ENCODE measurements at places on chromosomes 12 and 14.
A peak's percentile ranks its signal among the peaks of the same experiment; 100 is the strongest.

GRCh38 chr12:16300122-16300521, 22.6 kb upstream of the SLC15A5 start:
- DNase-seq = no peak

- no peak for DNase-seq
Observed at GRCh38 chr12:2429032-2429431, 365.7 kb upstream of the FKBP4 start.

DNA sequence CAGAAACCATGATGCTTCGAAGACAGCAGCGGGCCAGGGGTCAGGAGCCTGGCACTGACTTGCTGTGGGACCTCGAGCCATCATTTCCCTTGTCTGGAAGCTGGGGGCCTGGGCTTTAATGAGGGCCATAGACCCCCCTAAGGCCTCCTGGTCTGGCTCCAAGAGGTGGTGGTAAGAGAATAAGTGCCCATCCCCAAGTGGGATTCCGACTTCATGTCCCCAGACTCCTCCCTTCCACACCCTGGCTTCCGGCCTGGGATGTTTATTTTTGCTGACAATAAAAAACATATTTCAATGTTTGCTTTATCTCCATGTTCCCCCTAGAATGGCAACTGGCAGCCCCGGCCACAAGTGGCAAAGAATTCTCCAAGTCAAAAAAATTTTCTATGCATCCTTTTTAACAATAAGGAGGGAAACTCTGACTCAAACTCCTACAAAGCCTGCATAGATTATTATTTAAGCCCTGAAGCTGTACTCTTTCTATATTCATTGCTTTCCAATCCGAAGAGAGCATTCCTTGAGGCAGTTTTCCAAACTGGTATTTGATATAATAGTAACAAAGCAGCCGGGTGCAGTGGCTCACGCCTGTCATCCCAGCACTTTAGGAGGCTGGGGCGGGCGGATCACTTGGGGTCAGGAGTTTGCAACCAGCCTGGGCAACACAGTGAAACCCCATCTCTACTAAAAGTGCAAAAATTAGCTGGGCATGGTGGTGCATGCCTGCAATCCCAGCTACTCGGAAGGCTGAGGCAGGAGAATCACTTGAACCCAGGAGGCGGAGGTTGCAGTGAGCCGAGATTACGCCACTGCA, 84.0 kb downstream of the ITPK1 start:
- DNase-seq = no peak

GRCh38 chr14:89624500-89625156, 207.6 kb upstream of the FOXN3 start:
- no peak for DNase-seq

DNA sequence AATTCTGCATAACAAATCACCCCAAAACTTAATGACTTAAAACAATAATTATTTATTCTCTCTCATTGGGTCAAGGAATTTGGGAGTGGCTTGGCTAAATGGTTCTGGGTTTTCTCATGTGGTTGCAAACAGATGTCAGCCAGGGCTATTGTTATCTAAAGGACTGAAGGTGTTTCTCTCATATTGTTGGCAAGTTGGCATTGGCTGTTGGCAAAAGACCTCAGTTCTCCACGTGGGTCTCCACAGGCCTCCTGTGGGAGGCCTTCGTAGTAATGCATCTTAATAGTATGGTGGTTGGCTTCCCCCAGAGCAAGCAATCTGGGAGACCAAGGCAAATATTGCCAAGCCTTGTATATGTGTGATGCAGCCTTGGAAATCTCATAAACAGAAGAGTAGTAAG, 14.4 kb downstream of the GALNT16 start:
- DNase-seq = no peak

DNA sequence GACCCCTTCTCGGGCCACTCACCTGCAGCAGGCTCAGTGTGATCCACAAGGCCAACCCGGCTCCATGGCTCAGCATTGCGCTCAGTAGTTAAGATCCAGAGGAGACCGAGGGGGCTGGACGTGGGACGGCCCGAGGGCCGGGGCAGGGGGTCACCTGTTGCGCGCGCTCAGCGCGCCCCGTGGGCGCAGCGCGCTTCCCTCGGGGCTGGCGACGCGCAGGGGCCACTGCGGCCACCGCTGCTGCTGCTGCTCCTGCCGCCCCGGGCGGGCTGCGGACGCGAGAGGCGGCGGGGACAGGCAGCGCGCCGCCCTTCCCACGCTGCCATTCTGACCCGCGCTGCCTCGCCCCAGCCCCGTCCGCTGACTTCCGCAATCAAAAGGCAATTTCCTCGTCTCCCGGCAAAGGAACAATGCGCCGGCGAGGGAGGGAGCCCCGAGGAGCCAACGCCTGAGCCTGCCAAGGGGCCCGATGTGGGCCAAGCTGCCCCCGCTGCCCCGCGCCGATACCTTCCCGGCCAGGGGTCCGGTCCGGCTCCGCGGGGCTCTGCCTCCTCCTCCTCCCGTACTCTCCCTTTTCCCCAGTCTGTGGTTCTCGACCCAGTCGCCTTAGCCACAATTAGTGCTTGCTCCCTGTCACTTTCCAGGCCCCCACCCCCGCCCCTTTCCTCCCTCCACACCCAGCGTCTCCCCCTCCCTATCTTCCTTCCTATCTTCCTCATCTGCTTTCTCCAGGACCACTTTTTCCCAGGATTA, 27.3 kb downstream of the PTPRB start:
- no peak for DNase-seq

DNA sequence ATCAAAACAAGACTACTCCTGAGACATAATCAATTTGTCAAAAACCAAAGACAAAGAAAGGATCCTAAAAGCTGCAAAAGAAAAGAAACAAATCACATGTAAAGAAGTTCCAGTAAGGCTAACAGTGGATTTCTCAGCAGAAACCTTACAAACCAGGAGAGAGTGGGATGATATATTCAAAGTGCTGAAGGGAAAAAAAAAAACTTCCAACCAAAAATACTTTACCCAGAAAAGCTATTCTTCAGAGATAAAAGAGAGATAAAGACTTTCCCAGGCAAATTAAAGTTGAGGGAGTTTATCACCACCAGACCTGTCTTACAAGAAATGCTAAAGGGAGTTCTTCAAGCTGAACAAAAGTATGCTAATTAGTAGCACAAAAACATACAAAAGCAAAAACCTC, 91.9 kb upstream of the PPP2R5C start:
- DNase-seq = no peak

- no peak for DNase-seq
Observed at GRCh38 chr12:132277374-132277941, 51.9 kb downstream of the GALNT9 start.

GRCh38 chr12:66725031-66725430, 46.2 kb upstream of the GRIP1 start:
- no peak for DNase-seq

- DNase-seq = no peak
Observed at GRCh38 chr12:74449872-74450271, 87.8 kb upstream of the ATXN7L3B start.

GRCh38 chr12:115060477-115061168, 376.6 kb upstream of the TBX3 start:
- no peak for DNase-seq

GRCh38 chr12:110015132-110015531, 15.9 kb downstream of the ANKRD13A start:
- peak; percentile 45 for DNase-seq

DNA sequence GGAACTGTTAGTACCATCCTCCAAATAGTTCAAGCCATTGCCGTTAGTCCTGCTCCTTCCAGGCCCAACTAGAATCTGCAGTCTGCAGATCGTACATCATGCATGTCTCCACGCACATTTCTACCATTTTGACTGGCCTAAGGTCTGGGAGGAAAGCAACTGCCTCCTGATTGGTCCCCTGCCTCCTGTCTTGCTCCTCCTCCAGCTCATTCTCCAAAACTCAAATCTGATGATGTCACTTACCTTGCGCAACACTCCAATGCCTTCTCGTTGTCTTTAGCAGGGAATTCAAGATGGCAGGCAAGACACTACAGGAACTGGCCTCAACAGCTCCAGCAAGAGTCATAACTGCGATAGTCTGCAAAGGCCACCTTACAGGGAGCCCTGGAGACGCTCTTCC, 9.7 kb upstream of the HCAR1 start:
- DNase-seq = no peak

DNA sequence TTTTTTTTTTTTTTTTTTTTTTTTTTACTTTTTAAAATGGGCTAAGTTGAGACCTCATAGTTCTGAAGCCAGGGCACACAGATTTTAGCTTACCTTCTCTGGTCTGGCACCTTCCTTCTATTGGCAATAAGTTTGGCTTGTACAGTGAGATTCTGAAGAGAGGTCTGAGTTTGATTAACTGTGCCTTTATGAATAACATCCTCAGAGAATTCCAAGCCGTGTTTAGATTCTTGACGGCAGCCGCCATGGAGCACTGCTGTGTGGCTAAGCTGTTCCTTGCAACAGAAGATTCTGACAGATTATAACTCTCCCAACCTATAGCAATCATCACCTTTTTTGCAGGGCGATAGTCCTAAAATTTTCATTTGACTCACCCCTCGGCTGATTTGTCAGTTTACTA, 354.9 kb upstream of the FAR2 start:
- DNase-seq = no peak

DNA sequence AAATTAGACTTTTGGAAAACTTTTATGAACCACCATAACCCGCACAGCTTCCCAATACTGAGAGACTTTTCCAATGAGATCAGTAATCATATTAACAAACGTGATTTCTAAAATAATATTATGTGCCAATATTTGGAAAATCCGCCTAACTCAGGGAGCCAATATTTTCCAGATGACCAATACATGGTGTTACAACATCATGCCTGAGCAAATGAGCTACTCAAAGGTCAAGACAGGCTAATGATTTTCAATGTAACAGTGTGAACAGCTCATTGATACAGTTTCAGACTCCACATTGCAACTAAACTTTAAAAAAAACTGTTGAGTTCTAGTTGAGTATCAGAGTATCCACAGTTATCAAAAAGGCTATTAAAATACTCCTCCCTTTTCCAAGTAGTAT, 46.8 kb downstream of the RNF34 start:
- DNase-seq = no peak

- no peak for DNase-seq
Observed at GRCh38 chr12:112851024-112851777, 55.6 kb upstream of the OAS1 start.

GRCh38 chr14:42319996-42320395, 713.3 kb downstream of the LRFN5 start:
- DNase-seq = no peak

- no peak for DNase-seq
Observed at GRCh38 chr12:46237371-46238045, 31.3 kb downstream of the SLC38A1 start.

GRCh38 chr12:27548301-27549199, 24.5 kb downstream of the PPFIBP1 start:
- no peak for DNase-seq

DNA sequence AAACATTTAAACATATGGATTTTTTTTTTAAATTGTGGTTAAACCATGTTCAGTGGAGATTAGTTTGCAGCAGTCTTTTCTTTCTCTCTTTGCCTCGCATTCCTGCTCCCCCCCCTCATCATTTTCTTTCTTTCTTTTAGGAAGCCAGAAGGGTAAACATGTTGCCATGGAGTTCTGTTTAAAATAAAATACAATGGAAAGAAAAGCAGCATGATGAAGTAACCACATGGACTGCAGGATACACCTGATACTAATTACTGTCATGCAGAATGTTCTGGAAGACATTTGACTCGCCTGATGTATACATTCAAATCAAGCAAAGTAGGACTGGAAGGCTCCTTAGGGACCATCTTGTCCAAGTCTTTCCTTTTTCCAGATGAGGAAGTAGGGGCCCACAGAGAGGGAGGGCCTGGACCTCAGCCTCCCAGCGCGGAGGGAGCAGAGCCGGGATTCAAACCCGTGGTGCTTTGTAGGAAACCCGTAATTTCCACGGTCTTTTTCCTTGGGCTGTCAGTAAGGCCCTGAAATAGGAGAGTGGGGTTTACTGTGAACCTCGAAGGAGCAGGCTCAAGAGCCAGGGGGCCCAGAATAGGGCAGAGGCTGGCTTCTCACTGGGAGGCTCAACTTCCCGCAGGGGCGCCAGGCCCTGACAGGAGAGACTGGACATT, 2.4 kb upstream of the MEG3 start:
- no peak for DNase-seq

DNA sequence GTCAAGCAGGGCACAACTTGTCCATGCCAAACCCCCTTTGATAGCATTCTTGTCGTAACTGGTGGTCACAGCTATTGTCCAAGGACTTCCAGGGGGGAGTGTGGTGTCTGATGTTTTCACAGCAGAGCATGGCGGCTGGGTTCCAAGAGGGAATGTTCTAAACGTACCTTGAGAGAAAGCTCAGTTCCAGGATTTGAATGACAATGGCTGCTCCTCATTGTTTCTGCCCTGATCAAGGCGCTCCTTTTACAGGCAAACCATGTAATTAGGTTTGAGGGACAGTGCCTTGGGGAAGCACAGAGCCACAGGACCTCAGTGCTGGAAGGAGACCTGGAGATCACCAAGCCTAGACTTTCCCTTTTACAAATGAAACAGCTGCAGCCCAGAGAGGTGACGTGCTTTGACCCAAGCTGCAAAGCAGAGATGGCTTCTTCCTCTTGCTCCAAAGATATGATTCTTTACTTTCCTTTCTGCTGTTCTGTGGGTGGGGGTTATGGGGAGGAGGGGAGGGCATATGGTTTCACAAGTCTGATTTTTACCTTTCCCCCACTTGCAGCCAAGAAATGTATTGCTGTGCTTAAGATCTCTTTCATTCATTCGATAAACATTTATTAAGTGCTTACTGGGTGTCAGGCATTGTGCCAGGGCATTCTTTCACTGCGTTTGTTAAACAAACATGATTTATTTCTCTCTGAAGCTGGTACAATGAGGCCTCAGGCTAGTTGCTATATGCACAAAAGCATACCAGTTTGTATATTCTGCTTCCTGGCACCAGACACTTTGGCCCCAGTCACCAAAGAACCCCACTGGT, 172.8 kb downstream of the KTN1 start:
- DNase-seq = no peak

DNA sequence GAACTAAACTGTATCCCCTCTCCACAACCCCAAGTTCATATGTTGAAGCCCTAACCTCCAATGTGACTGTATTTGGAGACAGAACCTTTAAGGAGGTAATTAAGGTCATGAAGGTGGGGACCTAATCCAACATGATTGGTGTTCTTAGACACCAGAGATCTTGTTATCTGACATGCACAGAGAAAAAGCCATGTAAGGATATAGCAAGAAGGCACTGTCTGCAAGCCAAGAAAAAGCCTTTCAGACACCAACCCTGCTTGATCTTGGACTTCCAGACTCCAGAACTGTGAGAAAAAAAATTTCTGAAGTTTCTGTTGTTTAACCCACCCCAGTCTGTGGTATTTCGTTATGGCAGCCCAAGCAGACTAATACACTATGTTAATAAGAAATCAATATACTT, 62.2 kb upstream of the CFL2 start:
- DNase-seq = no peak

- no peak for DNase-seq
Observed at GRCh38 chr14:55585854-55586253, 5.8 kb downstream of the KTN1 start.

All from CD4-positive, alpha-beta T cell treated with Interleukin-6 at 100 ng/mL for 8 hours (primary cell).